ENCODE measurements at places on chromosomes 13 and 19.

- DNase-seq = no peak
Observed at GRCh38 chr13:24280720-24281119, 28.7 kb upstream of the C1QTNF9 start.

DNA sequence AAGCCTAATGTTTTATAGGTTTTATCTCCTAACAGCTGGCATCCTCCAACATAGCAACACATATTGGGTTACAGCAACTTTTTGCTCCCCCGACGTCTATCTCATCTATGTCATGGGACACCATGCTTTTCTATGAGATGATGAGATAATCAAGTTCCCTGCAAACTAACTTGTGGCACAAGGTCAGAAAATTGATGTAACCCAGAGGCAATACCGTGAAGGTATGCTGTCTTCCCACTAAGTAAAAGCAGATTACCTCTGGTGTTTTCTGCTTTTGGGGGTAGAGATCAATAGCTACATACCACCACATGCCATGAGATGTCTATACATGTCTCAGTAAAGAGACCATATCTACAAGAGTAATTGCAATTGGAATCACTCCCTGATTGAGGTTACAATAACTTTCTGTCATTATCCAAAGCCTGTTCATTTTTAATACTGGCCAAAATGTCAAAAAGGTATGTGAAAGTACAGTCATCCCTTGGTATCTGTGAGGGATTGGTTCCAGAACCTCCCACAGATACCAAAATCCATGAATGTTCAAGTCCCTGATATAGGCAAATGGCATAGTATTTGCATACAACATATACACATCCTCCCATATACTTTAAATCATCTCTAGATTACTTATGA is 131.3 kb downstream of the CYSLTR2 start:
- no peak for DNase-seq

GRCh38 chr13:106466691-106467426 is 68.6 kb downstream of the EFNB2 start:
- no peak for DNase-seq

DNA sequence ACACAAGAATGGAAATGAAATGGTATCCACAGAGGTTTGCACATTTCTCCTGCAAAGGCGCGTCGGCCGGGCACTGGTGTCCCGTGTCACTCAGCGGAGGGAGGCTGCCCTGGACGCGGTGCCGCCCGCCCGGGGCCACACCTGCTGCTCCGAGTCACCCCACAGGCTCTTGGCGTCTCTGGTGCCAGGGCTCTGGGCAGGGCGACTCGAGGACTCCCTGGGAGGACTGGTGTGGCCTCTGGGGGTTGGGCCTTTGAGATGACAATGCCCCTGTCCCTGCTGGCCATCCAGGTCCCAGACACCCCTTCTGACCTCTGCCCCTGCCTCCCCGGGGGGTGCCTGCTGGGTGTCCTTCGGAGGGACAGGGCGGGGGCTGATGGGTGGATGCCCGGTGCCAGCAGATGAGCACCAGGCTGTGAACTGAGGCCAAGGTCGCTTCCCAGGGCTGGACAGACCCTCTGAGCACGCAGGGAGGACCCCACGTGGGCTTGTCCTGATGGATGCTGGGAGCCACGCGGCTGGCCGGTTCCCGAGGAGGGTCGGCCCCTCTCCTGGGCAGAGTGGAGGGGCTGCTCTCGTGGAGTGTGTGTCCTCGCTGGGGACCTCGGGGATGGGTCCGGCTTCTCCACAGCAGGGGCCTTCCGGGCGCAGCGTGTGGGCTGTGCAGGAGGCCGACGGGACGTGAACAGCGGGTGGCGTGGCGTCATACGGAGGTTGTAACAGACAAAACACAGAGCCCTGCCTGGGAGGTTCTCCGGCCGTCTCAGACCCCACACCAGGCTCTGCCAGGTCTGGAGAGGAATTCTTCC is 4.7 kb upstream of the CACTIN start:
- no peak for DNase-seq

DNA sequence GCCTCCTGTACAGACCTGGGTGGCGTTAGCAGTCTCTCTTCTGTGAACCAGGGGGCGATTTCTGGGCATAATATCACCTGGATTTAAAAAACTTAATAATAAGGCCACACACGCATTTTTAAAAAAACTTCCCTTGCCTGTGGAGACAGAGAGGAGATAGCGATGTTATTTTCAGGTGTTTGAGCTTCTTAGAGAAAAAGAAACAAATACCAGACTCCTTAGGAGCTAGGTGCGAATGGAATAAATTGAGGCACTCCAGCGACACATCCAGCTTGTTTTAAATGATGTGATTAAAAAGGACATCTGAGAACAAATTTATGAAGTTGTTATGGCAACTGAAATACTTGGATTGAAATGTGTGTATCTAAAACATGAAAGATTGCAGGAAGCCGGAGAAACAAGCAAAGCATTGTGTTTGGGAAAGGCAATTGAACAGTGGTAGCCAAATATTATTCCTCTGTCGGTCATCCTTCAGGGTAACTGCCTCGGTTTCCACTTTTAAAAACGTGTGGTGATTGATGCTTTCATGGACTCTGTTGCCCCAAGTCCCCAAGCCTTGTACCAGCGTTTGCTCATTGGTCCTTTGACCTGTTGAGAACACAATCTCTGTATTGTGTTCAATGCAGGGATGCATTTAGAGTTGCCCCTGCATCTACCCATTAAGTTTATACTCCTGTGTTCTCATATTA is 158.7 kb downstream of the TM9SF2 start:
- no peak for DNase-seq

- DNase-seq = no peak
Observed at GRCh38 chr13:57865600-57866294, 234.2 kb downstream of the PCDH17 start.

DNA sequence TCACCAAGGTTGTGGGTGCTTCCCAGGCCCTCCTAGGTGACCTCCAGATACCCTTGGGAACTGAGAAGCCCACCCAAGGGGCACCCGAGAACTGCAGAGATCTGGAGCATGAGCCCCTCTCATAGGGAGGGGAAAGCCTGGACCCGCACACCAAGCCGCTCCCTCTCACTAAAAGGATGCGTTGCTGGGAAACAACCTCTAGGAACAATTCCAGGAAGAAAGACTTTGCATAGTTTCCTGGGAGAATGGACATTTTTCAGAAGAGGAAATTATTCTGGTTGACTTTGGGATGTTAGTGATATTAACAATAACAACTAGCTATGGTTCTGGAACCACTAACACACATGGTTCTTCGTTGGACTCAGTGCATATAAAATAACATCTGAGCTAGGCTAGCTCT is 64.6 kb downstream of the SLC7A1 start:
- DNase-seq = no peak

- no peak for DNase-seq
Observed at GRCh38 chr13:38821770-38822551, 135.1 kb downstream of the FREM2 start.

GRCh38 chr19:48686088-48686487 is 9.7 kb upstream of the FUT2 start:
- DNase-seq = no peak

GRCh38 chr19:17159466-17160393 is 55.4 kb upstream of the USE1 start:
- no peak for DNase-seq

- no peak for DNase-seq
Observed at GRCh38 chr19:58394821-58395219, 636 bp upstream of the RNF225 start.

GRCh38 chr13:100833427-100833826 is 158.8 kb upstream of the TMTC4 start:
- DNase-seq = no peak

- no peak for DNase-seq
Observed at GRCh38 chr13:82740442-82740841, 1141.8 kb downstream of the SLITRK1 start.

GRCh38 chr19:31283701-31284100 is 65.5 kb downstream of the TSHZ3 start:
- no peak for DNase-seq

DNA sequence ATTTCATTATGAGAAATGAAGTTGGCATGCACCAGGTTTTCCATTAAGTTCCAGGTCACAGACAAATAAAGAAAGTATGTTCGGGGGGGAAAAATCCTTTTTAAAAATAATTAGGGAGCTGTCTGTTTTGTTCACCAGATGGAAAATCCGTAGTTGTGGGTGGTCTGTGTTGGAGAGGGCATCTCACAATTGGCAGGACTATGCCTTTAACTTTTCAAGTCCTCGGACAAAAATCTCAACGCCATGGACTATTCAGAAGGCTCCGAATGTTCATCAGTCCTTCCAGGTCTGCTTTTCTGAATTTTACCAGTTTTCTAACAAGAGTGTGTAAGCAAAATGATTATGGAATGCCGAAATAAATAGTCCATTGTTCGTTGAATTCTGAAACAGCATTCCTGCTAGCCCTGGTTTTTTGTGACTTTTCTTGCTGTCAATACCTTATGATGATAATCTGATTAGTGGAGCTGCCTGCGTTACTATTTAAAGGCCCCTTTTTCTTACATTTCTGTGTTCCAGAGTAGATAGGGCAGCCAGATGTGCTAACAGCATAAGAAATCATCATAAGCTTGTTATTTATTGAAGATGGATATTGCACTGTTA is 146.9 kb downstream of the TM9SF2 start:
- no peak for DNase-seq

DNA sequence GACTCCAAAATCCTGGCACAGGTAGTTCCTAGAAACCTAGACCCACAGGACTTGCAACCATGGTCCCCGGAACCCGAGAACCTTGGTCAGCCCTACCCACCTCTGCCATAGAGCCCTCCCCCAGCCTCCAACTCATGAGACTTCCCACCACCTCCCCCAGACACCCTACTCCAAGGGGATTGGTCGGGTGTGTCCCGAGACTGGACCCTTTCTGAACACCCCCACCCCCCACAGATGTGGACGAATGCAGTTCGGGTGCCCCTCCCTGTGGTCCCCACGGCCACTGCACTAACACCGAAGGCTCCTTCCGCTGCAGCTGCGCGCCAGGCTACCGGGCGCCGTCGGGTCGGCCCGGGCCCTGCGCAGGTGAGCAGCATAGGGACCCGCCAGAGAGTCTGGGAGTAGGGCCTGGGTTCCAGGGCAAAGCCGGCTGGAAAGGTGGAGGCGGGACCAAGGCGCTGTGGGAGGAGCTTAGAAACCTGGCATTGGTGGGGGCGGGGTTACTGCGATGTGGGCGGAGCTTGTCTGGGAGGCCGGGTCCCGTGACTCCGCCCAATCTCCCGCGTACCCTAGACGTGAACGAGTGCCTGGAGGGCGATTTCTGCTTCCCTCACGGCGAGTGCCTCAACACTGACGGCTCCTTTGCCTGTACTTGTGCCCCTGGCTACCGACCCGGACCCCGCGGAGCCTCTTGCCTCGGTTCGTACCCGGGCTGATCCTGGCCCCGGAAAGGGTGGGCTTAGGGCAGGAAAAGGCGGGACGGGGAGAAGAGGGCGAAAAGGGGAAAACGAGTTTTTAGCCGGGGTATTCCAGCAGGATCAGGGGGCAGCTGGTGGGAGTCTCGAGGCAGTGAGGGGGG is 11.9 kb downstream of the LTBP4 start:
- DNase-seq = no peak

DNA sequence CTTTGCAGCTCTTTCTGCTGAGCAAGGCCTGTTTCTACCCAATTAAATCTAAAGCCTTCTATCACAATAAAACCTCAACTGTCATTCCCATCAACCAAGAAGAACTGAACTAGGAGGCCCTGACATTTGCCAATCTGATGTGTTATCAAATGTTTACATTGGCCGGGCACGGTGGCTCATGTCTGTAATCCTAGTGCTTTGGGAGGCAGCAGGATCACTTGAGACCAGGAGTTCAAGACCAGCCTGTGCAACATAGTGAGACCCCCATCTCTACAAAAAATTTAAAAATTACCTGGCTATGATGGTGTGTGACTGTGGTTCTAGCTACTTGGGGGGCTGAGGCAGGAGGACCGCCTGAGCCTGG is 2.8 kb upstream of the FBXO17 start:
- DNase-seq = no peak

- no peak for DNase-seq
Observed at GRCh38 chr19:15584095-15584494, 30.9 kb upstream of the CYP4F8 start.

Measured in NCI-H2081 treated with DMSO at 0.1 percent for 48 hours (cell line).